ENCODE measurements at places on chromosomes 2 and 18.

DNA sequence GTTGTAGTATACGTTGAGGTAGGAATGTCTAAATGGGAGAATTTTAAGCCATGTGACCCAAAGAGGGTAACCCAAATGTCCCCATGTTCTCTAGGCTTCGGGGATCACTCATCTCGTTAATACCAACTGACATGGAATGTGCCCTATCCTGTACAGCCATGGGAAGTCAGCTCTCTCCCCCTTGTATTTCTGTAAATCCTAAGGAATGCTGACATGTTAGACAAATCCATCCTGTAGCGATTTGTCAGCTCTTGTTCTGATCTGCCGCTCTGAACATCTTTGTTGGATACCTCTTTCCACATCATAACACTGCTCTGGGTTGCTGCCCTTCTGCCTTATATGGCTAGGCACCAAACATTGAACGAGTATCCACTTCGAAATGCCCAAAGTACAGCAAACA lies 350.6 kb downstream of the RND3 start:
- no peak for DNase-seq

DNA sequence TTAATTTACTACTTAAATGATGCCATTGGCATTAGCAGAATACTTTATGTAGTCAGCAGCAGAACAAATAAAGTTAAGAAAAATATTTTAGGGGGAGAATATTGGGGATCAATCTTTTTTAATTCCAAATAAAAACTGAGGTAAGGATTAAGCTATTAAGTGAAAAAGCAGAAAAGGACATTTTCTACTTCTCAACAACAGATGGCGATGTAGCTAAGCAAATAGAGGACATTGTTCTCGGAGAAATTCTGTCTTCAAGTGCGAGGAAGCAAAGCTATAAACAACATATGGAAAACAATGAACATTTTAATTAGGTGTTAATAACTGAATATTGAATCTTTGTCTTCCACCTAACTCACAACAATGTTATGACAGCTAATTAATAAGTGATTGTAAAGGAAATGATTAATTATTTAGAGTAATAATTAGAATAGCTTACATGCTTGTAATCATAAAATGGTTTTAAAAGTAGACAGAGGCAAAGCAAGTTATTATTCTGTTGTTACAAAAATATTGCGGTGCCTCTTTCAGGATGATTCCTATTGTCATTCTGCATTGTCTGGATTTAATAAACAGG lies 32.9 kb upstream of the CCDC93 start:
- peak; percentile 30 for DNase-seq

DNA sequence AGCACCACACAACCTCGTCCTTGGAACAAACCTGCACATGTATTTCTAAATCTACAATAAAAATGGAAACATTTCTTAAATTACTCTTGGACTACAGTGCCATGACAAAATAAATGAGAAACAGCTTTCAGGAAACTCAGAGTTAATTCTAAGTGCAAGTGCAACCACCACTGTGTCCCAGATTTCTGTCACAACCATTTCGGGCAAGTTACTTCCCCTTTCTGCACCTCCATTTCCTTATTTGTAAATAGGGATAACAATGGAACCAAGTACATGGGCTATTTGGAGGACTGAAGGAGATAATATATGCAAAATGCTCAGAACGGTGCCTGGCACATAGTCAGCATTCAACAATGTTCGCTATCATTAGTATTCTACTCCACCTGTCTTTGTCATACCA lies 93.2 kb downstream of the CACNB4 start:
- no peak for DNase-seq

GRCh38 chr18:10052871-10053270 lies 139.1 kb downstream of the VAPA start:
- no peak for DNase-seq

DNA sequence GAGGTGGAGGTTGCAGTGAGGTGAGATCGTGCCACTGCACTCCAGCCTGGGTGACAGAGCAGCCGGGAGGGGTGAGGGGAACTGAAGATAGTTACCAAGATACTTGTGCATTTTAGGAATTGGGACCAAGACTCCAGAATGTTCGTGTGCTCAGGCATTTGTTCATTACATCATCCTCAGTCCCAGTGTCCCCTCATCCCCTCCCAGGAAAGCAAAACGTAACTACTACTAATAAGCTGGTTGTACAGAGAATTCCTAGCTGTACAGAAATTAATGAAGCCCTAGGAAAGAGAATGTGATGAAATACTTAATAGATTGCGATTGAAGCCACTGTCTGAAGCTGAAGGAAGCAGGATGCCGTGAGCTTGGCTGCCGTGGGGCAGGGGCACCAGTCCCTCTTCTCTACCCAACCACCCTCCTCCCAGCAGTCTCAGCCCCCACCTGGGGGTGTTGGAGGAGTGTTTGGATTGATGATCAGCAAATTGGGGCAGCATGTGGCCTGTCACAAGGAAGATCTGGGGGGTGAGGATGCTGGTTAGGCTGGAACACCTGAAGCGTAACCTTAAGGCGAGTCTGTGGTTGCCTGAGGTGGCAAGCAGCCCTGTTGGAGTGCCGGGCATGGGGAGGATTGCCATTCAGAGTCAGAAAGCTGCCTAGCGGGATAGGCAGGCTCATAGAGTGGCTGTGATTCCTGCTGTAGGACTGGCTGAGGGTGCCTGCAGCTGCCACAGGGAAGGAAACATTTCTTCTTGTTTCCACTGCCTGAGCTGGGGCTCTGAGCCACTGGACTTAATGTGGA lies 140.9 kb downstream of the SH3RF3 start:
- DNase-seq, result no peak

DNA sequence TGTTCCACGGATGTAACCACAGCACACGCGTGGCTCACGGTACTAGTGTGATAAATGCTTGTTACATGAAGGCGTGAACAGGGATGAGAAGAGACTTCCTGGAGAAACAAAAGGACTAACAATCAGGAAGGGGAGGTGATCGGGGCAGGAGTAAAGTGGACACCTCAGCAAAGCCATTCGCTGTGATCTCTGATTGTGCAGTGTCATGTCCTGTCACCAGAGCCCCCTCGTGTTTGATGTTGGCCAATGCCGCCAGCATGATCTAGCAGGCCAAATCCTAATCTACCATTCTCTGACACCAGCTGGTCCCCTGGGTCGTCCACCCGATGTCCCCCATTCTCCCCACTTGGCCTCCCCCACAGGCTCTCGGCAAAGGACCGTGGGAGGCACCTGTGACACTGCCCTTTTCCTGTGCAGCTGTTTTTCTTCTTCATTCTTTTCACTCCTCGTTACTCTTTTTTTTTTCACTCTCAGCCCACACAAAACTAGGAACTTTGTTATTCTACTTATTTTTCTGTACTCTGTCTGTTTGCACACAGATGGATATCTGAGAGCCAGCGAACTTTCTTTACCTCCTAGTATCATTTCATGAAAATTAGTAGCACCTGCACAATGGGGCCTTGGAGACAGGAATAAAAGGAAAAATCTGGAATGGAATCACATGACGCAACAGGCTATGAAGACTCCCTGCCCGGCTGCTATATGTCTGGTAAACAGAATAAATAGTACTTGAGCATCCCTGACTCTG lies 146.8 kb downstream of the TGIF1 start:
- peak; percentile 74 for DNase-seq

DNA sequence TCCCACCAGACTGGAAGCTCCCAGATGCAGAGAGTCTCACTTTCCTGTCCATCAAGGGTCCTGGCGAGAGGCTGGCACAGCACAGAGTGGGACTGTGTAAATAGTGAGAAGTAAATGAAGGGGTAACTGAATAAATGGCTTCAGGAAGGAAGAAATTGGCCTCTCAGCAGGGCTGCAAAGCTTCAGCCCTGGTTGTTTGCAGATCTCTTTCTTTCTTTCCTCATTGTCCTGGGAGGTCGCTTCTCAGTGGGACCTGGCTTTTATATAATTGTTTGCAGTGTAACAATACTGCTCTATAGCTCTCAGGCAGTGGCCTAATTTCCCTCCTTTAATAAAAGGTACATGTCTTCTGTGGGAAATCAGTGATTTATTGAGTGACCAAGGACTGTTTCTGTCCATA lies 74.9 kb upstream of the GPR45 start:
- DNase-seq, result no peak

GRCh38 chr2:221851531-221852045 lies 279.5 kb upstream of the EPHA4 start:
- no peak for DNase-seq

GRCh38 chr2:70796262-70796661 lies 5.8 kb upstream of the FIGLA start:
- DNase-seq, result no peak

DNA sequence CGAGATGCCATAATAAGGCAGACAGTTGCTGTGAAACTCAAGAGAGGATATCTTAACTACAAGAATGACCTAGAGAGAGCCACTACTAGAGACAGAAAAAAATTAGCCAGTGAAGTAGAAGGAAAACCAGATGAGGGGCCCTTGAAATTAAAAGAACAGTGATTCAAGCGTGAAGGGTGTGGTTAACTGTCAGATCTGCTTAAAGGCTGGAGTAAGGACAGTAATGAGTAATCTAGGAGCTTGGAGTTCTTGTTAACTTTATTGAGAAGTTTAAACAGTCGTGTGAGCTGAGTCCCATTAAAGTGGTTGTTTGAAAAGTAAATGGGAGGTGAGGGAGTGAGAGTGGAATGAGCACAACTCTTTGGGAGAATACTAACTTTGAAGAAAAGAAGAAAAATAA lies 21.3 kb downstream of the PIGN start:
- no peak for DNase-seq

- DNase-seq, result no peak
Measured at GRCh38 chr2:142724713-142725349, 152.6 kb upstream of the KYNU start.

DNA sequence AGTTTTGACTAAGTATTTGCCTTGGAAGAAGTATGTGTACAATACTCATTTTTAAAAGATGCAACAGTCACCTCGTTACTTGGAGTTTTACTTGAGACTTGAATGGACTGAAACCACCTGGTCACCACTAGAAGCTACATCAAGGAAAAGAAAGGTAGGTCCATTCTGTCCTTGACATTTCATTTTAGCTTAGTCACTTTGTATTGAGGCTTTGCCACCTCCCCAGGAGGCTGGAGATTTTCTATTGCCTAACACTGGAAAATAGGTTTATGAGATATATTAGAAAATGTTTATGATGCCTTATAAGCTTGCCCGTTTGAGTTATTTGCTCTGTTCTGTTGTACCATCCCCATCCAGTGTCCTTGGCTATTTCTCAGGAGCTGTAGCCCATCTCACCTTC lies 107.9 kb upstream of the ETAA1 start:
- no peak for DNase-seq

GRCh38 chr2:152696476-152696875 lies 20.8 kb downstream of the PRPF40A start:
- no peak for DNase-seq

- no peak for DNase-seq
Measured at GRCh38 chr2:176482107-176482506, 212.9 kb downstream of the MTX2 start.

DNA sequence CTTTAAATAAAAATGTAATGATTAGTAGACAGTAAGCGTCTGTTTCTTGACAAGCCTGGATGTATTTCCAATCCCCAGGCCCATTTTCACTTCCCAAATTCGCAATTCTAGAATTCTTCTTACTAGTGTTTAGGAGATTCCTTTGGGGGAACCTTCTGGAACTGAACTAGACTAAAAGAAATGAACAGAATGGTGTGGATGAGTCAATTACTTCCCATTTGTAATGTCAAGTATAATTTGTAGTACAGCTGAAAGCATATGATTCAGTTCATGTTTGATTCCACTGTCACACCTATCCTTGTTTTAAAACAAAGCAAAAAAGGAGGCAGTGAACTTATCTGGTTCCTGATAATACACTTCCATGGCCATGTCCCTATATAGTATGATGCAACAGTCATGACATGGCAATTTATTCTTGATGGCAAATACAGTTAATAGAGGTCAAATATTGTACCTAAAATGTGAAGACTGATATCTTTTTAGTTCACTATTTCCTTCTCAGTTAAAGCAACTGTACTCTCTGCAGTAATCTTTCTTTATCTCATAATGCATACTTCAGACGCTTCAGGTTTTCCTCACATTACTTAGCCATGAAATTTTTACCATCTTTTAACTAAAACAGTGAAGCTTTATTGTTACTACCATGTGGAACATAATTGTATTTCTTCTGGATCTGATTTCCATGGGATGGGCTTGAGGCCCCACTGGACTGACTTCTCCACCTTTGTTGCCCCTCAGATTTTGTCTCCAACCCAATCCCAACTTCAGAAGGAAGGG lies 2.0 kb downstream of the IDH1 start:
- no peak for DNase-seq

DNA sequence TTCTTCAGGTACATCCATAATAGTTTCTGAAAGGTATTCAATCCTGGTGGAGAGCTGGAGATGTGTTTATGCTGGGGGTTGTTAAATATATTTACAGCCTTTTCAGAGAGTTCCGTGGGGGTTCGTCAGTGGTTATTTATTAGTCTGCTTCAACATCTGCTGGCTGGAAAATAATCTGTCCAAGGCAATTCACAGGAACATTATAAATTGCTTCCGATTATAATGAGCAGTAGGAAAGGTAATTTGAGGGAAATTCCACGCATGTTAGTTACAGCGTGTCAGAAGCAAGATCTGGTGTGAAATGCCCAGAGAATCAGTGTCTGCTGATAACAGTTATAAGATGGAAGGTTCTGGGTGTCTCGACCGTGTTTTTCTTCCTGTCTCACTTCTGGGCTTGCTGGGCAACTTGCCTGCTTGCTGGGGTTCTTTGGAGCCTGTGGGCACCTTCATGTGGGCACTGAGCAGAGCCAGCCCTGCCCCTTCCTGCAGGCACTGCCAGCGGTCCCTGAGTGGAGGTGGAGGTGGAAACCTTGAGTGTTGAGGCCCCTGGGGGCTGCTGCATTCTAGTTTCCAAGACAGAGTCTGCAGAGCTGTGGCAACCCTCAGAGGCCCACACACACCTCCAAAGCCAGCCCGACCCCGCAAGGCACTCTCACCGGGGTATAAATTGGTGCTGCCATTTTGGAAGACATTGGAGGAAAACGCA lies 185.7 kb downstream of the FAM210A start:
- DNase-seq, result no peak

DNA sequence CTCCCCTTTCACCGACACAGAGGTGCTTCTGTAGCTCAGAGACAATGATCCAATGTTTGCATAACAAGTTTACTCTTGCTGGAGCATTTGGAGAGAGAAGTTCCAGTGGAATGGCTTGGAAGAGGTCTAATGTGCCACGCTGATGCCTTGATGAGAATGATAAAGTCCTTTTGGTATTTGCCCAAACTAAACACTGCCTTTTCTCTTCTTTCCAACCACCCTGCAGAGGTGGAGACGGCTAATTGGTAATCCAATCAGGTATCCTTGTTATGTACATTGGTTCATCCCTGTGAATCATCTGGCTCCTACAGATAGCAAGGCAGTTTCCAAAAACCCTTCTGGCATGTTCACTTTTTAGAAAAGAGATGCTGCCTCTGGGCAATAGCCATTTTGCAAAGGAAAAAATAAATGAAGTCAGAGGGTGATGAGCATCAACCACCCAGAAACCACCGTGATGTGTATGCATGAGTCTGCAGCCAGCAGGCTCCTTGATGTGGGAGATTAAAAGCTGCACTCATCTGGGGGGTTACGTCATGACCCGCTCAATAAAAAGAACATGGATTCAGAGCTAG lies 40.6 kb downstream of the KIAA2012 start:
- DNase-seq, result no peak

DNA sequence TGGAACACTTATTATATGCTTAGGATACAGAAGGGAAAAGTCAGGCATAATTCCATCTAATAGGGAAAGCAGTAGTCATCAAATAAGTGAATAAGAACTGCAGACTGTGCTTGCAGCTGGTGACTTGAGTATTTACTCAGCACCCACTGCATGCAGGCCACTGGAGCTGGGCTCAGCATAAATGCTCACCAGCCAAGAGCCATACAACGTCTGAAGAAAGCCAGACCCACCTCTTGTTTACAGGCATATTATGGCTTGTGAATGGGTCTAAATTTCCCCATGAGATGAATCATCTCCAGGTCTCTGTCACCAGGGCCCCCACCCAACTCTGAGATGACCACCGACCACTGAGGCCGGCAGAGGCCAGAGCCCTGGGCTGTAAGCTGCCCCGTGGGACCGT lies 123.8 kb upstream of the PKDCC start:
- DNase-seq, result no peak

Data from activated CD4-positive, alpha-beta T cell treated with anti-CD3 and anti-CD28 coated beads, Interleukin-2, amount 50 U/mL, for 16 hours (primary cell).